ENCODE measurements at places on chromosomes 5 and 9. TPM values are rescaled to one million over a fixed set of nuclear protein-coding genes. Genes with fewer than 3 reads are reported as not detected.

- no peak for DNase-seq
Measured at GRCh38 chr9:70085241-70085640, 41.6 kb downstream of the MAMDC2 start.

GRCh38 chr5:122008061-122008460, 46.3 kb downstream of the SRFBP1 start:
- no peak for DNase-seq

DNA sequence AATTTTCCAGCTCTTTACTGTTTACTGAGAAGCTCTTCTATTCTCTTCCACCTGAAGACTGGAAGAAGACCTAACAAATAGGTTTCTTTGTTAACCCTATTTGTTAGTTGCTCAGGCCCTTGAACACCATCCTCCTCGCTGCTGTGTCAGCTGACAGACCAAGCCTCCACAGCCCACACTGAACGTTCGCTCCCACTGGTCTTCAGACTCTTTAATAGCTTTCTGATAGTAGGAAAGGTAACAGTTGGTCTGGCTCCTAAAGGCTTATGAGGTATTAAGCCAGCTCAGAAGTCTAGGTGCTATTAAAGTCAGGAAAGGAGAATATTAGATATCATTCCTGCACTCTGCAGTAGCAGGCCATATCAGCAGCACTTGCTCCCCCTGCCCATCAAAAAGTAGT, 23.3 kb upstream of the F2R start:
- no peak for DNase-seq

GRCh38 chr5:167643631-167644280, 647.7 kb upstream of the WWC1 start:
- DNase-seq, result no peak

- DNase-seq, result no peak
Measured at GRCh38 chr5:150670275-150670947, 9.4 kb downstream of the MYOZ3 start.

- DNase-seq, result no peak
Measured at GRCh38 chr5:118379470-118379869, 608.9 kb downstream of the DTWD2 start.

The ARAP3 gene
- total RNA-seq, result 51.2 TPM
